ENCODE measurements at places on chromosomes 1 and 21. TPM values are rescaled to one million over a fixed set of nuclear protein-coding genes. Genes with fewer than 3 reads are reported as not detected.

Gene PLA2G2A
- not detected for total RNA-seq

Gene USP1
- 23.7 TPM for total RNA-seq

Gene AVPR1B
- not detected for total RNA-seq

Gene S100A4
- 55.4 TPM for total RNA-seq
